ENCODE measurements at places on chromosomes 6 and 20.
A peak's percentile ranks its signal among the peaks of the same experiment; 100 is the strongest.

- no peak for DNase-seq
Measured at GRCh38 chr6:137370871-137371633, 123.1 kb downstream of the OLIG3 start.

DNA sequence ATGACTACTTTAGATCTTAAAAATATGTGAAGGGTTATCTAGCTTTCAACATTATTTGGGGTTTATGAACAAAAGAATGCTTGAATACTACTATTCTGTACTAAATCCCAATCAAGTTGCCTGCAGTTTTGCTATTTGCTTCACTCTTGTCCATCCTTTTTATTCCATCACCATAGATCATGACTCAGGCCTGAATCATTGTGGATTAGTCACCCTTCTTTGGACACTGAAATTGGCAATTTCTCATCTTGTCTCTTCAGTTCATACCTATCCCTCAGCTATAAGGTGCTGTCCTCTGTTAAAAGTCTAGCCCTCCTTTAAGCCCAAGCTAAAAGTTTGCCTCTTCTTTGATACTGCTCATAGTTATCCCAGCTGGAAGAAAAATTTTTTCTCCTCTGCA lies 199.1 kb downstream of the CENPW start:
- no peak for DNase-seq

- no peak for DNase-seq
Measured at GRCh38 chr6:15362274-15363160, 116.6 kb downstream of the JARID2 start.

DNA sequence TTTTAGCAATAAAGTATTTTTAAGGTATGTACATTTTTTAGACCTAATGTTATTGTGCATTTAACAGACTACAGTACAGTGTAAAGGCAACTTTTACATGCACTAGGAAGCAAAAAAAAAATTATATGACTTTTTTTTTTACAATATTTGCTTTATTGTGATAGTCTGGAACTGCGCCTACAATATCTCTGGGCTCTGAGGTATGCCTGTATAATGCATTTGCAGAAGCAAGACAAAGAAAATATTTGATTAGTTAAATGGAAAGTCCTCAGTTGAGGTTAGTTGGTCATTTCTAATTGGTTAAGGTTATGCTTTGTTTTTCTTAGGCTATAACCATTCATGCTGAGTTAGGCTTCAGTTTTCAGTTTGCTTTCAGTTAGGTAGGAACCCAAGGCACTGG lies 46.9 kb upstream of the SMAP1 start:
- no peak for DNase-seq

GRCh38 chr6:31079656-31080261 lies 32.6 kb downstream of the C6orf15 start:
- peak; percentile 85 for DNase-seq

- no peak for DNase-seq
Measured at GRCh38 chr20:51660672-51661608, 107.2 kb downstream of the ATP9A start.

- DNase-seq: peak; percentile 95
Measured at GRCh38 chr6:31945507-31946369, at the start of gene CFB. CFB (plus strand) TSS chr6:31946095; CDS start chr6:31946222, 127 bp downstream.

- DNase-seq: peak; percentile 7
Measured at GRCh38 chr6:43295456-43295855, 2.6 kb upstream of the SLC22A7 start.

- peak; percentile 96 for DNase-seq
Measured at GRCh38 chr6:35920793-35921732, at the start of gene SRPK1. SRPK1 (minus strand) TSS chr6:35921098; CDS start chr6:35921056, 42 bp downstream.

- DNase-seq: no peak
Measured at GRCh38 chr20:62219101-62219991, 732 bp downstream of the HRH3 start.

DNA sequence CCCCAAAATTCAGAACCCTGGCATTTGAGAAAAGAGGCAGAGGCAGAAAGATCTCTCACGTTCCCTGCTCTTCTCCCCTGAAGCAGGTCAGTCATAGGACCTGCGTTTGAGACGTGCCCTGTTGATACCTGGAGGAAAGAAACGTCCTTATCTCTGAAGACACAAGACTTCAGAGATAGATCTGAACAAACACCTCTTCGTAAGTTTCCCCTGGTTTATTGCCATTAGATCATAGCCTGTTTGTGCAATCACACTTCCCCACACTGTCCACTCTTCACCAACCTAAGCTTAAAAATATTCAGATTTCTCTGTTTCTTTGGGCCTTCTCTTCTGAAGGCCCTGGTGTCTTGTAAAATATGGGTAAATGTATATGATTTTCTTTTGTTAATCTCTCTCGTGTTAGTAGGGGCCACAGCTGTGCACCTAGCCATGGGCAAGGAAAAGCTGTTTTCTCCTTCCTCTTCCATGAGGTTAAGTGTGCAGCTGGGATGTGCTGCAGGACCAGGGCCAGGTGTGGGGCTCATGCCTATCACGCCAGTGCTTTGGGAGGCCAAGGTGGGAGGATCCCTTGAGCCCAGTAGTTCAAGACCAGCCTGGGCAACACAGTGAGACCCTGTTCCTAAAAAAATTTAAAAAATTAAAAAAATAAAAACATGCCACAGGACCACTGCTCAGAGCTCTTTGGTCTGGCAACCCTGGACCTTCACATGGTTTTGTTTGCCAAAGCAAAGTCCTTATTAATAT lies 4.7 kb upstream of the SLC22A2 start:
- no peak for DNase-seq

DNA sequence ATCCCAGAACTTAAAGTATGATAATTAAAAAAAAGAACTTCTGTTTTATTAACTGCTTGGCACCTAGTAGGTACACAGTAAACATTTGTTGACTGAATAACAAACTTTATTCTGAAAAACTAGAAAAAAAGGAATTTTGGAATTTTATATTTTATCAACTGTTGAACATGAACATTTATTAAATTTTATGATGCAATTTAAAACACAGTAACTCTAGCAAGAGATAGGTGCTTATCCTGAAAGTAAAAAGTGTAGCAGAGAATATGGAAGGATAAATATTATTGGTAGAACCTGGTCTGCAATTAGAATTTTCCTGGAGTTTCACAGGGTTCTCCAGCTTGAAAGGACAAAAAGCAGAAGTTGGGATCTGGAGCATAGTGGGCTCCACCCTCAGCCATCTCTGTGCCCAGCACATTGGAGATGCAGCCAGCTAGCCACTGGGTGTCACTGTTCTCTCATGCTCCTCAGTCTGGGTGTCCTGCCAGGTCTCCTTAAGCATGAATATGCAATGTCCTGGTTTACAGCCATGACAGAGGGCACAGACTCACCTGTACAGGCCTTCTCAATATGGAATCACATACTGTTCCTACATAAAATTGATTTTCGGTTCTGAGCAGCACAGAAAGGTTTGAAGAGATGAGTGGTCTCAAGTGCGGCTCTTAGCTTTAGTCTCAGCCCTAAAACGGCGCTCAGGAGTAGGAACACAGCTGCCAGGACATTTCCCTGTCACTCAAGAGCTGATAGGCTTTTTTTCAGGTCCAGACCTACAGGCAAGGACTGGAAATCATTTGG lies 31.7 kb upstream of the IL20RA start:
- DNase-seq: peak; percentile 86

GRCh38 chr6:33114406-33114805 lies 38.6 kb downstream of the HLA-DPB1 start:
- no peak for DNase-seq

DNA sequence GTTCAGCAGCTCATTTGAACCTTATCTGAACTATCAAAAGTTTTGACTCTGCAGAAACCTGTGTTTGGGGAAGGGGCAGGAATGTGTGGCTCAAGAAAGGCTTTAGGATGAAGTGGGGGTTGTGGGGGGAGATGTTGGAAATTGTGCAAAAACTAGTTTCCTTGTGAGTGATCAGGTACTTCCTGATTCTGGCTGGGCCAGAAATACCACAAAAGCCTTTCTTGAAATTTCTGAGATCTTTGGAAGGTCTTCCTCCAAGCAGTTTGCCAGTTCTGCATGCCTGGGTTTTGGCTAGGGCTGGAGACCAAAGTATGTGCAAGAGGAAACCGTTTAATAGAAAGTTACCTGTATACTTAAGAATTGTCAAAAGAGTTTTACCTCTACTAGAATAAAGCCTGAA lies 116.6 kb downstream of the BMP2 start:
- no peak for DNase-seq

DNA sequence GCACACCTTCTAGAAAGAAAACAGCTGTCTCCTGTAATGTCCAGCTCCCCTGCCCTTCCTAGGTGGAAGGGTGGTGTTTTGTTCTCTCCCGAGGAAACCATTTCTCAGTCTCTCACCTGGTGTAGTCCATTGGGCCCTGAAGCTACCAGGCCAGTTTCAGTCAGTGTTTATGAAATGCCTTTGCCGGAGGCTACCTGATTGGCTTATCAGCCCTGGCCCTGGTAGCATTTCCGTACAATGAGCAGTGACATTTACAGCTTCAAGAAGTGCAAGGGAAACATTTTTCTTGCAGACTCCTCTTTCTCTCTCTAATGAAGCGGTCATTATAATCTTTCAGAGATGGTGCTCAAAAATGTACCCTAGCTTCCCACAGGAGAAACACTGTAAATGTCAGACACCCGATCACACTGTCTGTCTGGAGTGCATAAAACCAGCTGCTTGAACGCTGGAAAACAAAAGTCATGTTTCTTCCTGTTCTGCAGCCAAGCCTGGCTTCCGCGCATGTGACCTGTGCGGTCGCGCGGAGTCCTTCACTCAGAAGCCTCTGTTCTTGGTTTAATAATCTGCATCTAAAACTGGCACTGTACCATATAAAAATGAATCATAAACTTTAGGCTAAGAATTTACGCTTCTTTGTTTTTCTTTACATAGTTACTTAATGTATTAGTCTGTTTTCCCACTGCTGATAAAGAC lies 28.4 kb upstream of the SAYSD1 start:
- DNase-seq: no peak

DNA sequence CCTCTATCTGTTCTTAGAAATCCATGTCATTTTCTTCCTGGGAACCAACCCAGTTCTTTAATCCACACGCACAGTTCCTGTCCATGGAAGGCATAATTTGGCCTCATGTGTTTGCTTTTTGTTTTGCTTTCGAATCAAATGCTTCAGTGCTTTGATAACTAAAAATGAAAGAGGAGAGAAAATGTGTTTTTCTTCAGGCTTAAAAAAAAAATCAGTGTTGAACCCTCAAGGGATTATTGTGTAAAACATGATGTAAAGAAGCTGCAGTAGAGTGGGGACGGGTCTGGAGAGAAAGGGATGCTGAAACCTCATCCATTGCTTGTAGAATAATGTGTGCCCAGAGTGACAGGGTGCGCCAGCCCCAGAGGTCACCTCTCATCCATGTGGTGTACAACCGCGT lies 197.5 kb upstream of the JARID2 start:
- DNase-seq: no peak

DNA sequence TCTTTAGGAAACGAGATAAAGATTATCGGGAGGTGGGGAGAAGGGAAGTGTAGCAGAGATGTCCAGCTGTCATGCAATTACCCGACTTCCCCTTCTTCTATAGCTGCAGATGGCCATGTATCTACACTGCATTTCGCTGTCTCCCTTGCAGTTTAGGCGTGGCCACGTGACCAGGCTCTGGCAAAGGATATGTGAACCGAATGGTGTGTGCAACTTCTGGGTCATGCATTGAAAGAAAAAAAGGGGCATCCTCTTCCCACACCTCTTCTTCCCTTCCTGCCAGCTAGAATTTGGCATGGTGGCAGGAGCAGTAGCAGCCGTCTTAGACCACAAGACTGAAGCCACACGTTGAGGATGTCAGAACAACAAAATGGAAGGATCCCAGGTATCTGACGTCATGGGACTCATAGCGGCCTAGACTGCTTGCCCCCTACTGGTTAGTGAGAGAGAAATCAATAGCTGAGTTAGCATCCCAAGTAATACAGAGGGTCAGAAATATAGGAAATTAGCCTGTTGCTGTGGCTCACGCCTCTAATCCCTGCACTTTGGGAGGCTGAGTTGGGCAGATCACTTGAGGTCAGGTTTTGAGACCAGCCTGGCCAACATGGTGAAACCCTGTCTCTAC lies 32.8 kb downstream of the TCF15 start:
- DNase-seq: peak; percentile 31

GRCh38 chr20:34627458-34627857 lies 49.4 kb downstream of the PIGU start:
- no peak for DNase-seq

DNA sequence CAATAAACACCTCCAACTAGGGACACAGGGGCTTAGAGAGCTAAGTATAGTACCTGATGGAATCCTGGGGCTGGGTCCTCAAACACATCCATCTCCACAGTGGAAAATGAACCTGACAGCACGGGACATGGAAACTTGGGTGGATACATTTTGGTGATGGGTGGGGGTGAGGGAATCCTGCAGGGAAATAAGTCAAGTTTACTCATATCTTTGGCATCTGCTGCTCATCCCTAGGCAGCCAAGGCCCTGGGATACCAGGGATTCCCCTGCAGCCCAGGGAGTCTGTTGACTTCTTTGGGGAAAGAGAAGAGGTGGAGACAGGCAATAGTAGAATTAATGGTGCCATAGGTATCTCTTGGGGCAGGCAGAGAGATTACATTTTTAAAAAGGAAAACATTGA lies 6.6 kb downstream of the APOBEC2 start:
- no peak for DNase-seq

- no peak for DNase-seq
Measured at GRCh38 chr6:160051390-160051789, 70.2 kb upstream of the SLC22A1 start.

DNA sequence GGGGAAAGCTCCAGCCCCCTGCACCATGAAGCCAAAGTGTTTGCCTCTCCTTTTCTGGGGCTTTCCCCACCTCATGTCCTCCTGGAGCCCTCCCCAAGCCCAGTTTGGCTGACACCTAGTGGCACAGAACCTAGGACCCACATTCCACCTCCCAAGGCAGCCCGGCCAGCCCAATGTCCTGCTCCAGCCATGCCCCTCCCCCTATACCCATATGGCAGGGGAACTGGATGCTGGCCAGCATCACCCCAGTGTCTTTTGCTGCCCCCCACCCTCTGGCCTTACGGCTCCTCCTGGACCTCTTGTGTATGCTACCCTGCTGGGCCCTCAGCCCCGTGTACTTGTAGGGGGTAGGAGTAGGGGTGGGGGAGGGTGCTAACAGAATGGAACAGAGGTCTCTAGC lies 170.1 kb downstream of the KIF6 start:
- no peak for DNase-seq

DNA sequence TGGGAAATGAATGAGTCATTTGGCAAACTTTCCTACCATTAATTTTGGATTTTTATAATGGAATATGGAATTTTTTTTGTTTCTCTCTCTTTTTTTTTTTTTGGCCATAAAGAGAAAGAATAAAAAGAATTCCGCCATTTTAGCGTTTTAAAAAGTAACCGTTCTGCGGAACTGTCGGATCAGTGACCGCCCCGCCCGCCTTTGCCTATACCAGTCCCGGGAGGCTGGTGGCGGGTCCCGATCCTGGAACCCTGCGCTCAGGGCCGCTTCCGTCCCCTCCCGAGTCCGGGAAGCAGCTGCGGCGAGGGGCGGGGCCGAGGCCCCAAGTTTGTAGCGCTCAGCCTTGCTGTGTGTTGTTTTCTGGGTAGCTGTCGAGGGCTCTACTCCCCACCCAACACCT lies 609 bp downstream of the L3MBTL1 start:
- no peak for DNase-seq

GRCh38 chr6:155262655-155263054 lies 1.2 kb upstream of the CLDN20 start:
- DNase-seq: no peak
